ENCODE measurements at places on chromosomes 12 and 14. TPM values are rescaled to one million over a fixed set of nuclear protein-coding genes. Genes with fewer than 3 reads are reported as not detected.

- DNase-seq = peak; percentile 46
Observed at GRCh38 chr12:107079172-107080011, 14.0 kb downstream of the CRY1 start.

GRCh38 chr12:14846042-14846587 lies 2.8 kb upstream of the ART4 start:
- DNase-seq = peak; percentile 68

DNA sequence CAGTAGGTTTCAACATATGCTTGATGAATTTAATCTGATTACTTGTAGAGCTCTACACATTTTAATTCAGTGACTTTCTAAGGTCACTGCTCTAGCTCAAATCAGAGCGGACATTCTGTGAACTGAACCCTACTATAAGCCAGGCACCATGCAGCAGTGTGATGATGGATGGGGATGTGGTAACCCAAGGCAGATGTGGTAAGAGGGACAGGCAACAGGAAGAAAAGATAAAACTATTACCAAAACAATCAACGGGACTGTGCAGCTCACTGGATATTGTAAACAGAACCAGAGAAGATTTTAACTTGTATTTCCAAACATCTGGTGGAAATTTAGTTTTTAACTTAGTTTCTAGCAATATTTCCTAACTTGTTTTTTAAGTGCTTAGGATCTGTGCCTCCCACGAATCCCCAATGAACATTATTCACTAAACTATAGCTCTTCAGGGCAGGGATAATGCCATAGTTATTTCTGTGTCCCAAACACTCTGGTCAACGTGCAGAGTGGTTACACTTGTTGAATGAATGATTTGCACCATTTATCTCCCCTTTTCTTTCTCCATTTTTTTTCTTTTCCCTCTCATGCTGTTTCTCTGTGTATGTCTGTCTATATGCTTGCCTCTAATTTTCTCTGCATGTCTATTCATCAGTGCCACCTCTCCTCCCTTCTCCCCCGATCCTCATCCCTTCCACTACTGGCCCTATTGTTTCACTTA lies 3.0 kb downstream of the ERO1A start:
- DNase-seq = no peak

GRCh38 chr12:11701433-11701832 lies 52.0 kb downstream of the ETV6 start:
- no peak for DNase-seq

FGF6 gene
- not detected for total RNA-seq

NTS gene
- 91.2 TPM for total RNA-seq

RFX4 gene
- total RNA-seq = not detected

TAS2R8 gene
- not detected for total RNA-seq

A2M gene
- total RNA-seq = 316 TPM
